Osteoblast (primary cell): ENCODE measurements at places on chromosomes 1 and 21. TPM values are rescaled to one million over a fixed set of nuclear protein-coding genes. Genes with fewer than 3 reads are reported as not detected.

FLG gene
- 4.4 and 8.3 TPM in 2 replicates for total RNA-seq

MUL1 gene
- total RNA-seq, result 31.8 and 37.3 TPM in 2 replicates

GRCh38 chr21:36908260-36908908 is 58.1 kb downstream of the HLCS start:
- DNase-seq, result no peak

- DNase-seq, result no peak
These were observed 643 bp downstream of the NRAS start for GRCh38 chr1:114715952-114716303.
